Activated CD4-positive, alpha-beta memory T cell treated with anti-CD3 and anti-CD28 coated beads, Interleukin-2, amount 10 ng/mL, durations not matched to agents 7 days and 5 days (primary cell): ENCODE measurements at places on chromosomes 2 and 18. TPM values are rescaled to one million over a fixed set of nuclear protein-coding genes. Genes with fewer than 3 reads are reported as not detected.

DNA sequence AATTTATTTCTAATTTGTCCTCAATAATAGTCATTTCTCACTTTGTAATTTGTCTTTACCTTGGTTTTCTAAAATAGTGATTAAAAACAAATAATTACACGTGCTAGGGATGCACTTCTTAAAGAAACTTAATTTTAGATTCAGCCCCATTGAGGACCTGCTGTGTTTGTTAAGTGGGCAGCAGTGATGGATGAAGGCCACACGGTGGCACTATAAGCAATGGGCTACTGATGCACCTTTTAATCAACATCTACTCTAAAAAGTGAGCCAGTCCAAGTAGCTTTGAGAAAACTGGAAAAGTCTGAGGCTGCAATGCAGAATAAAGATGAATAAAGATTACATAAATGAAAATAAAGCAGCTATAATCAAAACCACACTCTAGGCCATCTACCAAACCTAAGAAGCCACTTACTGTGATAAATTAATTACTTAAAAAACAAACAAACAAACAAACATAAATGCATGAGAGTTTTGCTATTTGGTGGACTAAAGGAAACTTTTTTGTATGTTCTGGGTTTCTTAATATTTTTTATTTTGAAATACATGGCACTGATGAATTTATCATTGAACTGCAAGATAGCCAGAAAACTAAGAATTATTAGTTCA, 89.3 kb downstream of the PDE11A start:
- peak; percentile 28 for DNase-seq

DNA sequence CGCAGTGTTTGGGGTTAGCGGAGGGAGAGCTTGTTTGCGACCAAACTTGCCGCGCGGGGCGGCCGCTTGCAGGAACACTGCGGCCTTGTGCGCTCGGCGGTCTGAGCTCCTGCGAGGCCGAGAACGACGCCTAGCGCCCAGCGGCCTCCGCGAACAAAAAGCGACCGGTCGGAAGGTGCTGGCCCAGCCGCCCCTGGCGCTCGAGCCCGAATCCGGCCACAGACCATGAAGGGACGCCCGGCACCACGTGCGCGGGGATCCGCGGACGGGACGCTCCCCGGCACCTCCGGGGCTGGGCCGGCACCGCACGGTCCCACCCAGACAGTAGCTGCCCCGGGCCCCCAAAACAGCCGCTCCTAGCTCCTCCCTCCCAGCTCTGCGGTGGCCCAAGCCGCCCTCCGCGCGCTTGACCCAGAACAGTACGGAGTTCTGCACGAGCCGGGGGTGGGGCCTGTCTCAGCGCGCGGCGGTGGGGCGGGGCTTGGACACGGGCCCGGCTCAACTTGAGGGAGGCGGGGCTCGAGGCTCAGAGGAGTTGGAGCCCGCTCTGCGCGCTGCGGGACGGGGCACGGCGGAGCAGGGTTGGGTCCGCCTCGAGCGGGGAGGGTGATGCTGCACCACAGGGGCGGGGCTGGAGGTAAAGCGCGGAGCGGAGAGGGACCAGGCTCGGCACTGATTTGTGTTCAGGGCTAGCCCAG, 664 bp upstream of the IMPA2 start:
- peak; percentile 98 for DNase-seq

GRCh38 chr2:209574515-209574914, 150.7 kb downstream of the MAP2 start:
- DNase-seq = no peak

The ATP6V1C2 gene
- not detected for total RNA-seq

GRCh38 chr2:195967336-195967735, 101.3 kb downstream of the DNAH7 start:
- no peak for DNase-seq

- DNase-seq = no peak
These were observed 34.3 kb downstream of the PXDN start for GRCh38 chr2:1709946-1710560.

- DNase-seq = no peak
These were observed 84.3 kb downstream of the MGAT5 start for GRCh38 chr2:134338208-134338607.
